ENCODE measurements at places on chromosomes 2 and 18.
A peak's percentile ranks its signal among the peaks of the same experiment; 100 is the strongest.

DNA sequence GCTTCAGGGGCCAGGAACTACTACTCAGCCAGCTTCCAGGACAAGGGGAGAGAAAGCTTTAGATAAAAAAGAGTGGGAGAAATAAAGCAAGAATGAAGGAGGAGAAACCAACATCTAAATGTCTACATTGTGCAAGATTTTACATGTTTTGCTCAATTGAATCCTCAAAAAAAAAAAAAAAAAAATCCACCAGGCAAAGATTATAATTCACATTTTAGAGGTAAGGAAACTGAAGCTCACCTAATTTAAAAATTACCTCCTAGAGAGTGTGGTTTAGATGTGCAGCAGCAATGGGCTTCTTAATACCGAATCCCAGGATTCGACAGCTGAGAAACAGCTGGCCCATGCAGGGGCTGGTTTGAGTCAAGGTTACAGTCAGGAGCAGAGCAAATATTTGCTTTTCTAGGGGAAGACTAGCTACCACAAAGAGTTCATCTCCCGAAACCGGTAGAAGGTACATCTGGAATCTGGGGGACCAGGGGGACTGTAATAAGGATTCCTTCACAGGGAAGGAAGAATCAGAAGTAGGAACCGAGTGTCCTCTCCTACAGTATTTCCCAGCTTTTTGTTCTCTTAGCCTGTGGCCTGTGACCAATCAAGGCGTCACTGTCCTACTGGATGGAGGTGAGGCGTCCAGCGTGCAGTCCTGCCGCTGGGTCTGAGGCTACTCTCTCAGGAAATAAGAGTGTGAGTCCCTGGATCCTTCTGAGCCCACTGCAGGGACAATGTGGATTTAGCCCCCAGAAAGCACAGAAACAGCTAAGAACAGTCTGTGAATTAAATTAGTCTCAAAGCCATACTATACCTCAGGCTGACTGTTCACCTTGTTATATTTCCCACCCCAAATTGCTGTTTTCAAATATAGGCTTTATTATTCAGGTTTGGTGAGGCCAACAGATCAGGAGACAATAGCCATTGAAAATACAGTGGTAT lies 42.3 kb downstream of the IL1R2 start:
- peak; percentile 41 for DNase-seq

- no peak for DNase-seq
Measured at GRCh38 chr2:128491692-128492244, 173.1 kb upstream of the HS6ST1 start.

DNA sequence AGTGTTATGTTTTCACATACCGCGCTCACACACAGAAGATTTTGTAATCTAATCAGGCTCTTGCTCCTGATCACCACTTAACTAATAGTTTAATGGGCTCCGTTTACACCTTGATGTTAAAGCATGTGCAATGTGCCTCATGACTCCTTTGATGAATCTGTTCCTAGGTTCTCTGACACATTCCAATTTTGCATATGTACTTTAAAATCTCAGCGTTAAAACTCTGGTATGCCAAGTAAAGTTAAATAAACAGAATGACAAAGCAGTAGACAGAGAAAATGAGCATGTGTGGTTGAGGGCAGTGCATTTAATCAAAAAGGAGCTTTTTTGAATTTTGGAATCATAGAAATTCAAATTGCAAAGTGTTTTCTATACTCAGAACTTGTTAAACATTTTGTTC lies 96.4 kb downstream of the TCF4 start:
- no peak for DNase-seq

DNA sequence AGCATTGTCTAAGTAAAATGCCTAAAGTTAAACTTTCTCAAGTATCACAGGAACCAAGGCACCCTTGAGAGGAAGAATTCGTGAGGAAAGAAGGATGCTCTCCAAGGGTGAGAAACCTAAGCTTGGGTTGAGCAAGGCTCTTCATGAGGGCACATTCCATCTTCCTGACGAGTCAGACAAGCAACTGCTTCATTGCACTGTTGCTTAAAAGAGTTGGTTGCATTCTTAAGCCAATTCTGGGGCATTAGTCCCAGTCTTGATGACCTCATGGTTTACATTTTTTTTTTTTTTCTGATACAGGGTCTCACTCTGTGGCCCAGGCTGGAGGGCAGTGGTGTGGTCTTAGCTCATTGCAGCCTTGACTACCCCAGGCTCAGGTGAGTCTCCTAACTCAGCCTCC lies 237.5 kb downstream of the ACTR3 start:
- no peak for DNase-seq

DNA sequence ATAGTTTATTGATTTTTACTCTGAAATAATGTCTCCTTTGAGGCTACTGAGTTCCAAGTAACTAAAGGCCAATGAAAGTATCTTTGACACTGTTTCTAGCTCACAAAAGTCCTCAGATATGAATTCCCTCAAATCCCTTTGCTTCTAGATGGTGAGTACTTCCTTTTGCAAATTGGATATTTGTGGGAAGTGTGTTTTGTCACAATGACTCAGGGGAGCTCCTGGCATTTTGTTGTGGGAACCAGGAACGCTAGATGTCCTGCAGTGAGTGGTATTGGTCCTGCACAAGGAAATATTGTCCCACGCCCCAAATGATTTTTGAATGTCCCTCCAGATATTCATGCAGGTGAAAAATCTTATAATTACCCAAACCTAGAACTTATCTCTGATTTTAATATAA lies 24.3 kb downstream of the TACR1 start:
- no peak for DNase-seq

- no peak for DNase-seq
Measured at GRCh38 chr2:105732101-105732500, 12.6 kb upstream of the NCK2 start.

DNA sequence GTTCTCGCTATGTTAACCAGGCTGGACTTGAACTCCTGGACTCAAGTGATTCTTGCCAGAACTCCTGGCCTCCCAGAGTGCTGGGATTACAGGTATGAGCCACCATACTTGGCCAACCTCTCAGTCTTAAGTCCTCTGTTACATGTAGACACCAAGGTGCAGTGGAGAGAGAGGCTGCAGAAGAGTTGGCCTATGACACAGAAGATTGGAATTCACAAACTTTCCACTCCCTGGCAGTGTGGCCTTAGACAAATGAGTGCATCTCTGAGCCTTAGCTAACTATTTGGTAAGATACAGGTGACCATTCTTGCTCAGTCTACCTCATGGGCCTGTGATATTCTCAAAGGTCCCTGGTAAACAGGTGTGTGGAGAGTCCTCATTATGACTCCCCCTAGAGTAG lies 159.7 kb downstream of the MYCN start:
- DNase-seq, result no peak

GRCh38 chr2:221552291-221552690 lies 19.8 kb downstream of the EPHA4 start:
- no peak for DNase-seq

DNA sequence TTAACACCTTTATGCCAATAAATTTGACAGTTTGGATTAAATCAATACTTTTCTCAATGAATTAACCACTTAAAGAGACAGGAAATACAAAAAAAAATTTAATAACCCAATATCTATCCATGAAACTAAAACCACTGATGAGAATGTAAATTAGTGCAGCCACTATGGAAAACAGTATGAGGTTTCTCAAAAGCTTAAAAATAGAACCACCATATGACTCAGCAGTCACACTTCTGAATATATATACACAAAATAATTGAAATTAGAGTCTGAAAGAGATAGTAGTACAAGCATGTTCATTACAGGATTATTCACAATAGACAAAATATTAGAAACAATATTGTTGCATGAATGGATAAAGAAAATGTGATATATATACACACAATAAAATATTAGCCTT lies 382.1 kb upstream of the SETBP1 start:
- DNase-seq, result peak; percentile 4

GRCh38 chr2:101962309-101962708 lies 29.5 kb upstream of the IL1R2 start:
- no peak for DNase-seq

DNA sequence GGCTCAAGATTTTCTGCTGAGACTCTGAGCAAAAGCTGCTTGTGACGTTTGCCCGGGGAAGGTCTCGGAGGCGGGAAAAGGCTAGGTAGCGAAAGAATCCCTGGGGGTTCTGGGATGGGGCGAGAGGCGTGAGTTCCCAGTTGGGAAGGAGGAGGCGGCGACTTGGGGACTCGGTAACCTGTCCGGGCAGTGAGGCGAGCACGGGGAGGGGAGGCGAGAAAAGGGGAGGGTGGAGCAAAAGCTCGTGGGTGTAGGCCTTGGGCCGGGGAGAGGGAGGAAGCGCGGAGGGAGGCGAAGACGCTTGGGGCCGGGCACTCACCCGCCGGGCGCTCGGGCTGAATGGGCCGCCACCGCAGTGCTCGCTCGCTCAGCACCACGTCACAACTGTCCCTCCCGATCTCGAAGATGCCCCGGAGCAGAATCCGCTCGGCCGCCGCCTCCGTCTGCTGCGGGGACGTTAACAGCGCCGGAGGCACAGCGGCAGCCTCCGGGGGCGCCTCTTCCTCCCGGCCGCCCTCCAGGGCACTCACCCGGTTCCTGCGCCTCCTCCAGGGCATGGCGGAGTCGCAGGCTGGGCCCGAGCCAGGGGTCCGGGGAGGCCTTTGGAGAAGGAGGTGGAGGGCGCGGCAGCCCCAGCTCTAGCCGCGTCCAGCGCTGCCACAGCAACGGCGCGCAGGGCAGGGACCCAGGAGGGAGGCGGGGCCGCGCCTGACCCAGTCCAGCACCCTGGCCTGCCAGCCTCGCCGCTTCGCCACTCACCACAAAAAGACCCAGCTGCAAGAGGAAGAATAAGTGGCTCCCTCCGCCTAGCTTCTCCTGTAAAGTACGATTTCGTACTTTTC lies at the start of gene CERKL:
CERKL (minus strand) TSS at position 656 of the 842 bp plus-strand sequence; CDS start at position 557, 99 bp downstream.
- peak; percentile 25 for DNase-seq

DNA sequence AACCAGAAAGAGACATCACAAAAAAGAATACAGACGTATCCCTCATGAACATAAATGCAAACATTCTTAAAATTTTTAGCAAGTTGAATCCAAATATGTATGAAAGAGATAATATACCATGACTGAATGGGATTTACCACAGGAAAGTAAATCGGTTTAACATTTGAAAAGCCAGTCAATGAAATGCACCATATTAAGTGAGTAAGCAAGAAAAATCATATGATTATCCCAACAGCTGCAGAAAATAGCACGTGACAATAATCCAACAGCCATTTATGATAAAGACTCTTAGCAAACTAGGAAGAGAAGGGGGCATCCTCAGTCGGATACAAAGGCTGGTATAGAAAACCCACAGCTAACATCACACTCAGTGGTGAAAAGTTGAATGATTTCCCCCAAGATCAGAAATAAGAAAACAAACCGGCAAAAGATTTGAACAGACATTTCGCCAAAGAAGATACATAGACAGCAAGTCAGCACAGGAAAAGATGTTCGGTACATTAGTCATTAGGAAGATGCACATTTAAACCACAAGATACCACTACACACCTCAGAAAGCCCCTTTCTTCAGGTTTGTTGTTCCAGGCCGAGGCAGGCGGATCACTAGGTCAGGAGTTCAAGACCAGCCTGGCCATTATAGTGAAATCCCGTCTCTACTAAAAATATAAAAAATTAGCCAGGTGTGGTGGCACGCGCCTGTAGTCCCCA lies 144.3 kb downstream of the INHBB start:
- no peak for DNase-seq

DNA sequence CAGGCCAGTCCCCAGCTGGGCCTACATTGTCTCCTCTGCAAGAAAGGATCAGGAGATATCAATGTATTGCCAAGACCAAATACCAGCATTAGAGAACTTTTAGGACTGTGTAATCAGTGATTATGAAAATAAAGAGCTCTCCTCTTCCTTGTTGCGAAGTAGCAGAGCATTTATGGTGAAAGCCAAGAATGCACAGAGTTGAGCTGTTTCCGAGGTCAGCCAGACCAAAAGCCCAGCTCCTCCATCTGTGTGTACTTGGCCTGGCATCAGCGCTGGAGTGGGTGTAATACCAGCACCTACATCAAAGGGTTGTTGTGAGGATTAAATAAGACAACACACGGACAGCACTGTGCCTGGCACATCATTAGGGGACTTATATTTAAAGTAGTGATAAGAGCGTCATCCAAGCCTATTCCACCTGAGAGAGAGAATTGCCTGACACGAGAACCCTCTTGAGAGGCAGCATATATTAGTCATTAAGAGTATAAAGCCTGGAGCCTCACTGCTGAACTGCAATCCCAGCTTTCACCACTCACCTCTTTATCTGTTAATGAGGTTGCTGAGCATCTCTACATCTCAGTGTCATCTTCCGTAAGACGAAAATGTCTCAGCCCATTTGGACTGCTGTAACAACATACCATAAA lies 7.4 kb upstream of the SLC16A14 start:
- no peak for DNase-seq

DNA sequence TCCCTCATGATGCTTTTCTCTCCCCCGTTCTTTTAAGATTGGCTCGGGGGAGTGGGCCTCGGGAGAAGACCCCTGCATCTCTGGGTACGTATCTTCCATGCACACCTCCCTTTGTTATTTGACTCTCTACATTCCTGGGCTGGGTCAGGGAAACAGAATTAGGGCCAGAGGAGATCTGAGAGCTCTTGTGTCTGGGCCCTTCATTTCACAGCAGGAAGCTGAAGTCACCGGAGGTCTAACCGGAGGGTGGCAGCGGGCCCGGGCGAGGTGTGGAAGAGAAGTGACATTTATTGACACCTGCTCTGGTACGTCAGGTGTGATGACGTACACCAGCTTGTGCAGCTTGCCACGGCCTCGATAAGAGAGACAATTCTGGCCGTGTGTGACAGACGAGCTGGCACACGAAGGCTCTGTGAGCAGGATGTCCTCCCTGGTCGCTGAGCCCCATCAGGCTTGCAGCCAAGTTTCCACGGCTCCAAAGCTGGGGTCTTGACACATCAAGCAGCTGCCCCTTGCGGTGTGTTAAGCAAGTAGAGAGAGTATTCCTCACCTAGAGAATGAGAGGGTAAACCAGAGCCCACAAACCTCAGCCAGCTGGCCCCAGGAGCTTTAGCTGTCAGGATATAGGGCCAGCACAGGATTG lies 30.4 kb downstream of the TOGARAM2 start:
- no peak for DNase-seq

DNA sequence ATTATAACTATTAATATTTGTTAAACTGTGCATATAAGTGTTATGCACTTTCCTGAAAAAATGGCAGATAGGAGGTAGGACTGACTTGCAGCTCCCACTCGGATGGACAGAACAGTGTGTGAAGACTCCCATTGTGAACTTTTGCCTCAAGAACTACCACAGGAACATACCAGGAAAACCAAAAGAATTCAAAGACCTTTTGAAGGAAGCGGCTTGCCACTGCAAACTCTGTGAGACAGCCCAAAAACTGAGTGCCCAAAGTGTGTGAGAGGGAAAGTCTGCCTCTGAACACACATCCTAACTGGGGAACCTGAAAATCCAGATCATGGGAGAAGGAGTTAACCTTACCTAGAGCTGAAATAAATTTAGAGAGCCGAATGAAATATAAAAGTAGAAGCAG lies 171.0 kb downstream of the ZBTB7C start:
- no peak for DNase-seq

GRCh38 chr18:48072428-48073204 lies 142.2 kb upstream of the SMAD2 start:
- no peak for DNase-seq

DNA sequence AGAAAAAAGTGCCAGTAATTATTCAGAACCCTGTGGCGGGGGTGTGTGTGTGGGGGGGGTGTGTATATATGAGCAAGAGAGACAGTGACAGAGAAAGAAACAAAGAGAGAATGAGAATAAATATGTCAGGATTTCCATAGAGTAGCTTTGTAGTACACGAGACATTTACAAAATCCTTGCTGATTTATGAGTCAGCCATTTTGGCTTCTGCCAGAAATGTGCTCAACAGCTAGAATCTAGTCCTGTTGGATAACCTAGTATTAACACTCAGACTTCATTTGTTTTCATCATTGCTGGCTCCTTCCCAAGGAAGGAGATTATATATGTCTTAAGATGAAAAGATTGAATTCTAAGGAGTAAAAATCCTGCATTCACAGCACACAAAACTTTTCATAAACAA lies 140.5 kb upstream of the HNRNPA3 start:
- DNase-seq, result no peak

- peak; percentile 78 for DNase-seq
Measured at GRCh38 chr2:669323-669722, 7.9 kb downstream of the TMEM18 start.

All from foreskin fibroblast (primary cell).